Suppressor macrophage treated with lipopolysaccharide for 4 hours (primary cell): ENCODE measurements at places on chromosomes 3 and 15.
A peak's percentile ranks its signal among the peaks of the same experiment; 100 is the strongest.

DNA sequence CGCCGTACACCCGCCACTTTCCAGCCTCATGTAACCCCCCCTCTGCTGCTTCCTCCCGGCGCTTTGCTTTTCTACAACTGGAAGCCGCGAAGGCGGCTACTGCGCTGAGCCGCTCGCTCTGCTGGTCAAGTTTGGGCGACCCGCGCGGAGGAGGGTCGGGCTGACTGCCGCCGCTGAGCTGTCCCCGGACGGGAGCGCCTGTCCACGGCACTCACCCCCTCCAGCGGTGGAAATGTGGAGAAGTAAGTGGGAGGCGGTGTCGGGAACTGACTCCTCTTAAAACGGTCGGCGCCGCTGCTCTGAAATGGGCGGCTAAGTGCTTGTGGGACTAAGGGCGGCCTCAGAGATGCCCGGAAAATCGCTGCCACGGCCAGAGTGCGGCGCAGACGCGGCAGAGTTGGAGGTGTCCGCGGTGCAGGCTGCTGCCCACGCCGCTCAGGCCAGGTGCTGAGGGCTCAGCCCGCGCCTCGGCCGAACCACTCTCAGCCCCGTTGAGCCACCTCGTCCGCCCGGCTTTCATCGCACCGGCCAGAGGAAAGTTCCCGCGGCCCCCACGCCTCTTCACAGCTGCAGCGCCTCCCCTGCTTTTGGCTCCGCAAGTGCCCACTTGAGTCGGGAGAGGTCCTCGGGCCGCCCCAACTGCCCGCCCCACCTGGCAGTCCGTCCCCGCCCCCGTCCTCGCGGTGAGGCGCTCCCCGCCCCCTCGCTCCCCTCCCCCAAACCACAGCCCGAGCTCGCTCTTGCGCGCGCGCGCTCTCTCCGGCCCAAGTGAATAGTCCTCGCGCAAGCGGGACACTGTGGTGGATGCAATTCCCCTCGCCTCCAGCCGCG, at the start of gene EPHA6:
Gene EPHA6 (plus strand): TSS at position 775 of the 831 bp plus-strand sequence.
- DNase-seq: peak; percentile 21

GRCh38 chr3:88996691-88997090, 110.7 kb upstream of the EPHA3 start:
- DNase-seq: no peak

DNA sequence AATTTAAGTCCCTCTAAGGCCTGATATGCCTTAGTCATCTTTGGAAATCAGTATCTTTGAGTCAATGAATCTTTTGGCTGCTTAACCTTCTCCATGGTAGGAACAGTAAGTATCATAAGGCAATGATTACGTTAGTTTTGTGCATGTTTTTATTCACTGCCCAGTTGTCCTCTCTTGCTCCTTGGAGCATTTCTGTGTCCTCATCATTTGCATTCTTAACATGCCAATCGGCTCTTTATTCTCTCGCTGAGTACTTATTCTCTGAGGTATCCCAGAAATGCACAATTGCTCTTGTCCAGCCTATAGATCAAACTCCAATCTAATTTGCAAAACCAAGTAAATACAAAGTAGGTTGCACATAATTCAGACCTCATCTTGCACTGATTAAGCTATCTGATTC, 405.0 kb upstream of the IL12A start:
- no peak for DNase-seq

DNA sequence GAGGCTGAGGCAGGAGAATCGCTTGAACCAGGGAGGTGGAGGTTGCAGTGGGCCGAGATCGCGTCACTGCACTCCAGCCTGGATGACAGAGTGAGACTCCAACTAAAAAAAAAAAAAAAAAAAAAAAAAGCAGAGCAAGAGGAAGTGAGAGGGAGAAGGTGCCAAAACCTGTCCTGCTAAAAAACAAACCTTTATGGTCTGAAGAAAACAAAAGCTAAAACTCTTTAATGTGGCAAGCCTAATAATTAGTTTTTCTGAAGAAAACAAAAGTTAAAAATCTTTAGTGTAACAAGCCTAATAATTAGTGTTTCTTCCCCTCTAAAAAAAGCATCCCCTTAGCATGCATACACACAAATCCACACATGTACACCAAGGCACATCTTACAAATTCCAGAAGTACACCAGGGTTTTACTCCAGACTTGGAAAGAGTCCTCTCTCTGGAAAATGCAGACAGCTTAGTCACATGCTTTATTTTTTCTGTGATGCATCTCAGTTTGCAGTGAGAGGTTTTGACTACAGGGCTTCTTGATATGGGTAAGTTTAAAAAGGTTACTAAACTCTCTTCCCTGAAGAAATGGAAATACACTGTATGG, 65.9 kb downstream of the HACD2 start:
- no peak for DNase-seq

GRCh38 chr3:18900994-18901393, 247.3 kb upstream of the KCNH8 start:
- no peak for DNase-seq

- no peak for DNase-seq
Observed at GRCh38 chr15:59300618-59301139, 72.0 kb downstream of the MYO1E start.

GRCh38 chr15:51727141-51727897, 10.1 kb downstream of the LYSMD2 start:
- DNase-seq: no peak

GRCh38 chr15:84980196-84981053, 1.2 kb upstream of the PDE8A start:
- DNase-seq: peak; percentile 86

GRCh38 chr3:71846185-71846584, 61.2 kb upstream of the PROK2 start:
- no peak for DNase-seq

GRCh38 chr3:31254483-31254882, 278.2 kb upstream of the STT3B start:
- no peak for DNase-seq

GRCh38 chr15:85554852-85555521, 174.6 kb downstream of the AKAP13 start:
- DNase-seq: peak; percentile 72

GRCh38 chr3:124492824-124493223, 237.4 kb upstream of the UMPS start:
- no peak for DNase-seq

GRCh38 chr15:52008698-52009434, 10.2 kb upstream of the MAPK6 start:
- peak; percentile 26 for DNase-seq

DNA sequence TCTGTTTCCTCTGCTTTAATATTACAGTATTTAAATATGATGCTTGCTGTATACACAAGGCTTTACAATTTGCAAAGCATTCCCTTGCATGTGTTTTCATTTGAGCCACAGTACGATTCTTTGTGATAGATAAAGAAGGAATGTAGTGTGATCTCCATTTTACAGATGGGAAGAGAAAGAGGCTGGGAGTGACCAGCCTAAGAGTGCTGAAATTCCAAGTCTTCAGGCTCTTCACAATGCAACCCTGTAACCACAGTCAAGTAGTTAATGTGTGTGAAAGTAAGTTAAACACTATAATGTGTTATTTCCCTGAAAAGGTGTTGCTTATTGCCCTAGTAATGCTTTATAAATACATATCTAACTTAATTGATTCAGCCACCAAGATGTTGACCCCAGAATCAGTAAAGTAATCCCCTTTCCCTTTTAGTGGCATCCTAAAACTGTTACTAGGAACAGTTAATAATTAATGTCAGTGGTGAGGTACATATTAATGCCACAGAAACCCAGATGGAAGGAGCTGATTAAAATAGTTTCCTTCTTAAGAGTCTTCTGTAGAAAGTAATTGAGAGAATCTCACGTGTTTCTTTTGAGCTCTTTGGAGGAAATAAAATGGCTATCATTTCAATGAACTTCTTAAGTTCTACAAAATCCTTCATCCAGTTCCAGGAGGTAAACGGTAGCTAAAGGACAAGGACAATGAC, 110.4 kb downstream of the IL12A start:
- no peak for DNase-seq

- DNase-seq: no peak
Observed at GRCh38 chr3:195762611-195763010, 41.8 kb downstream of the MUC20 start.

- DNase-seq: no peak
Observed at GRCh38 chr3:183797996-183798395, 27.4 kb downstream of the MAP6D1 start.

- DNase-seq: no peak
Observed at GRCh38 chr3:25913179-25913578, 123.3 kb downstream of the OXSM start.

GRCh38 chr3:185103359-185104127, 49.3 kb downstream of the C3orf70 start:
- no peak for DNase-seq

DNA sequence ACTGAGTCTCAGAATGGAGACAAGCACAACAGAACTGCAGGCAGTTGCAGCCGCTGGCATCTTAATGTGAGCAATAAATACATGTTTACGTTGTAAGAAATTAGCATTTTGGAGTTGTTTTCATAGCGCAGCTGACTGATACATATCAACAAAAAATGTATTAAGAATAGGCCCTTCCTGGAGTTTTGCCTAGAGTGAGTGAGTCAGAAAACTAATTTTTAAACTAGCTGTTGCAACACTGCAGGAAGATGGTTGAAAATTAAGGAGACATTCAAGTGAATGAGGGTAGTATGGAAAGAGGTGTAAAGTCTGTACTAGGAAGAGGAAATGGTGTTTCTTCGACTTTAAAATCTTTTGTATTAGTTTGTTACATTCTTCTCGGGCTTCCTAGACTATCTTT, 39.6 kb upstream of the TIMP4 start:
- DNase-seq: peak; percentile 36

- DNase-seq: no peak
Observed at GRCh38 chr3:48788544-48789162, 59.0 kb downstream of the PRKAR2A start.

- no peak for DNase-seq
Observed at GRCh38 chr3:197399486-197399885, 101.1 kb upstream of the DLG1 start.

- DNase-seq: no peak
Observed at GRCh38 chr3:62374341-62375218, 1.2 kb upstream of the FEZF2 start.

- DNase-seq: no peak
Observed at GRCh38 chr3:94927175-94927574, 864.3 kb downstream of the NSUN3 start.

DNA sequence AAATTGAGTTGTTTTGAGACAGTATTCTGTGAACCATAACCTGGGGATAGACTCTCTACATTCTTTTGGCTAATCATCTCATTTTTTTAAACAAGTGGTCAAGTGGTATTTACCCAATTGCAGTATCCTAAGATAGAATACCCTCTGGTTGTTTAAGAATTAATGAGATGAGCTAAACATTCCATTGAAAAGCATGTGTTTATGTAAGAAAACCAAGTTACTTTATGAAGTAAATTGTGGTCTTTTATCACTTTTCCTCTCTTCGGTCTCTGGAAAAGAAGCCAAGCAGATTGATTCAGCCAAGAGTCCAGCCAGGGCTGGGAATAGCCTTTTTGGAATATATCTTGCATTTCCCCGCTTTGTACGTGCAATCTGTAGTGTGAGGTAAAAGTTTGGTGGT, 185.7 kb upstream of the TOPAZ1 start:
- no peak for DNase-seq

DNA sequence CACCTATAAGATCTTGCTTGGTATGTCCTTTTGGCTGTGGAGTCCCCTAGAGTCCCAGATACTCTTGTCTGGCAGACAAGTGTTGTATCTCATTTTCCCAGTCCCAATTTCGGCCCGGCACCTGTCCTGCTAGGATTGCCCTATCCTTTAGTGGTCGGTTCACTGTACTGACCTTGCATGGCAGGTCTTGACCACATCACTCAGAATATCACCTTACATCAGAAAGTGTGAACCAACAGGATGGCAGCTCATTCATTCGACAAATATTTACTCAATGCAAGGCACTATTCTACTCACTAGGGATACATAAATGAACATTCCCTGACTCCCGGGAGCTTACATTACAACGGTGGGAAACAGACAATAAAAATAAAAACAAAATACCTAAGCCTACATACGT, 5.7 kb upstream of the CCDC80 start:
- no peak for DNase-seq

DNA sequence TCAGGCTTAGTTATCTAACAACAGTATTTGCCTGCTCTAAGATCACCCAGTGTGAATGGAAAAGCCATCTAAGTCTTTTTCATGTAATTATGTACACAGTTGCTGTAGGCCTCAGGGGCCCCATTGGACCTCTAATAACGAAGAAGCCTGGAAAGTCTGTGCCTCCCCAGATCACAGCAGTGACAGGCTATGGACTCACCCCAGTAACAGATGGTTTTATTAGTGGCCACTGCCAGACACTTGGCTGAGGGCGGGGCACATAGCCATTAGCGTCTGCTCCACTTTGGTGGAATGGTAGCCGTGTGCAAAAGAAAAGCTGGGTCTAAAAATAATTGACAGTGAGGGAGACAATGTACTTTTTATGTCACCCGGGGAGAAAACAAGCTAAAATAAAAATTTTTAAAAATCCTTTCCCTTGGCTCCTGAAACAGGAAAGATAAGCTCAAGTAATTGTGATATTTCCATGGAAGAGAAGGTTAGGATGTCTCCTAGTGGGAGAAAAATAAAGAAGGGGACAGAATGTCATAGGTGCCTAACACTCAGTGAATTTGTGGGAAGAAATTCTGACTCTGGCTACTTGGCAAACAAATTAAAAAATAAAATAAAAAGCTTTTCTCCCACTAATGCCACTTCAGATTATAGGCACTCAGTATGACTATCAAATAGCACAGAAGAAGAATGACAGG, 44.3 kb upstream of the ZNF385D start:
- DNase-seq: no peak

GRCh38 chr15:58517252-58517681, 85.5 kb downstream of the LIPC start:
- no peak for DNase-seq

DNA sequence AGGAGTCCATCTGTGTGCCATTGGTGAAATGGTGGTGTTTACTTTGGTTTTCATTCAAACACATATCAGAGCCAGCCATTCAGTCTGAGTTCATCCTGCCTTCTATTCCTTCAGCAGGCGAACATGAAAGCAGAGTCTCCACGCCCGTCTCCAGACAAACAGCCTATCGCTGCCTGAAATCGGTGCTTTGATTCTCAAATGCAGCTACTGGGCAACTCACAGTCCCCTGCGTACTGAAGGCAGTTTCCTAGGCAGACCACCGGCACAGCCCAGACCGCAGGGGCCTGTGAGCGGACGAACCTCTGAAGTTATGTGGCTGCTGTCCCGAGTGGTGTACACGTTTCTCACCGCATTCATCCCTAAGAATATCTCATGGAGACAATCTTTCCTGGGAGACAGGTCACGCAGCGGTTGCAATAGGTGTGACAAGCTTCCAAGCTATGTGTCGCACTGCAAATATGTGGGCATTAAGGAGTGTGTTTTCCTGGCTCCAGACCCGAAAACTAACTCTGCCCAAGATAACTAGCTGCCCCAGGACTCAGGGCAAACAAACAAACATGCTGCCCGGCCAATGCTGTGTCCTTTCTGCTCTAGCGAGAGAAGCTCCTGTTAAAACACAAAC, 16.9 kb upstream of the RYR3 start:
- no peak for DNase-seq

- no peak for DNase-seq
Observed at GRCh38 chr15:96792216-96792615, 461.7 kb downstream of the NR2F2 start.

GRCh38 chr15:71559098-71559497, 251.3 kb upstream of the NR2E3 start:
- no peak for DNase-seq
